NCI-H446 treated with DMSO at 0.1 percent for 48 hours (cell line): ENCODE measurements at places on chromosomes 5 and 9.
A peak's percentile ranks its signal among the peaks of the same experiment; 100 is the strongest.

DNA sequence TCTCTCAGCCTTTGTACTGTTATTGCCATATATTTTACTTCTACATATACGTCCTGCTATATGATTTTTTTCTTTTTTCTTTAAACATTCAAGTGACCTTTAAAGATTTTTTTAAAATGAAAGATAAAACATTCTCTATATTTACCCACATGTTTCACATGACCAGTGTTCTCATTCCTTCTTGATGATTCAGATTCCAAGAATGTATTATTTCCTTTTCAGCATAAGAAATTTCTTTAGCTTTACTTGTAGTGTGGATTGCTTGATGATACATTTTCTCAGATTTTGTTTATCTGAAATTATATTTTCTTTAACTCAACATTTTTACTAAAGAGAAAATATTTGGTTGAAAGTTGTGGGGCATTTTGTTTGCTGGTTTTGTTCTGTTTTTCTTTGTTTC, 792.1 kb downstream of the BRINP1 start:
- no peak for DNase-seq

- no peak for DNase-seq
Observed at GRCh38 chr5:52419357-52419756, 368.4 kb upstream of the ITGA1 start.

- no peak for DNase-seq
Observed at GRCh38 chr5:18652404-18653215, 1018.4 kb downstream of the TAF11L14 start.

- peak; percentile 47 for DNase-seq
Observed at GRCh38 chr9:16191691-16192402, 639.0 kb downstream of the CCDC171 start.

GRCh38 chr9:89883401-89884341, 278.9 kb downstream of the GADD45G start:
- no peak for DNase-seq

DNA sequence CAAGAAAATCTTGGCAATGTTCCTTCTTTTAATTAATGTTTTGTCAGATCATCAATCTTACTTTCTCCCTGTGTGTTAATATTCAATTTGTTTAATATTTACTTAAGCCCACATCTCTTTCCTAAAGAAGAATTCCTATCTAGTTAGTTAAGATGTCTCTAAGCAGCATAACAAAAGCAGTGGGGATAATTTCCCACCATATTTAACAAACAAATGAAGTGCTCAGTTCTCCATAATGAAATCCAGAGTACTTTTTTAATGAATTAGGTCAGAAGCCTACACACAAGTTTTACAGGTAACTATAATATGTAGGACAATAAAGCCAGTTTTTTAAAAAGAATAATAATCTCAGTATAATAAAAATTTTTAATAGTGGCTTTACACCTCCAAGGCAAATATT, 1918.8 kb downstream of the EFNA5 start:
- peak; percentile 75 for DNase-seq

DNA sequence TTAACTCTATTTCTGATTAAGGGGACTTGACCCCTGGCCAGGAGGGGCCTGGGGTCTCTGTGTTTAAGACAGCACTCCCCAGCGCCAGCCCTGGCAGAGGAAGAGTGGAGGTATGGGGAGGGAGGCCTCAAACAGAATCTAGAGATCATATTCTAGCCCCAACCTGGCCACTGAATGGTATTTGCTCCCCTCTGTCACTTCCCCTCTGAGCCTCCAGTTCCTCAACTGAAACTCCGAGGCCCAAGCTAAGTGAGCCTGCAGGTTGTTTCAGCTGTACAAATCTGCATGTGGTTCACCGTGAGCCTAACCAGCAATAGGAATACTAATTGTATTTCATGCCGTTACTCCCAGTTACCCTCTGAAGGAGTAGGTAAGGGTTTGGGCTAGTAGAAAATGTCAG, 36.0 kb downstream of the ANP32B start:
- DNase-seq = no peak

DNA sequence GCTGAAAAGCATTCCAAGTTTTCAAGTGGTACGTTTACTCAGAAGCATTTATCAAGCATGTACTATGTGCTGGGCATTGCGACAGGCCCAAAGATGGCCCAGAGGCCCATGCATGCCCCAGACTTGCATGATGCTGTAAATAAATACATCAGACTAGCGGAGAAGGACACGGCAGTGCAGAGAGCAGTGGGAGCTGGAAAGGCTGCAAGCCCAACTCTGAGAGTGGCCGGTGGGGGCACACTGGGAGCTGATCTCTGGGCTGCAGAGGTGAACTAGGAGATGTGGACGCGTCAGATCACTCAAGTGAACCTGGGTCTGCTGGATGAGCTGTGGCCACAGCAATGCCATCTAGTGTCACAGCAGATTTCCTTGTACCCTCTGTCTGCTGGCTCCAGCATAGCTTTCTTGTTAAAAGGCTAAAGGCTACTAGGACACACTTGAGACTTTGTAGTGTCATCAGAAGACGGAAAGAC, 246.9 kb downstream of the FANCC start:
- DNase-seq = no peak

DNA sequence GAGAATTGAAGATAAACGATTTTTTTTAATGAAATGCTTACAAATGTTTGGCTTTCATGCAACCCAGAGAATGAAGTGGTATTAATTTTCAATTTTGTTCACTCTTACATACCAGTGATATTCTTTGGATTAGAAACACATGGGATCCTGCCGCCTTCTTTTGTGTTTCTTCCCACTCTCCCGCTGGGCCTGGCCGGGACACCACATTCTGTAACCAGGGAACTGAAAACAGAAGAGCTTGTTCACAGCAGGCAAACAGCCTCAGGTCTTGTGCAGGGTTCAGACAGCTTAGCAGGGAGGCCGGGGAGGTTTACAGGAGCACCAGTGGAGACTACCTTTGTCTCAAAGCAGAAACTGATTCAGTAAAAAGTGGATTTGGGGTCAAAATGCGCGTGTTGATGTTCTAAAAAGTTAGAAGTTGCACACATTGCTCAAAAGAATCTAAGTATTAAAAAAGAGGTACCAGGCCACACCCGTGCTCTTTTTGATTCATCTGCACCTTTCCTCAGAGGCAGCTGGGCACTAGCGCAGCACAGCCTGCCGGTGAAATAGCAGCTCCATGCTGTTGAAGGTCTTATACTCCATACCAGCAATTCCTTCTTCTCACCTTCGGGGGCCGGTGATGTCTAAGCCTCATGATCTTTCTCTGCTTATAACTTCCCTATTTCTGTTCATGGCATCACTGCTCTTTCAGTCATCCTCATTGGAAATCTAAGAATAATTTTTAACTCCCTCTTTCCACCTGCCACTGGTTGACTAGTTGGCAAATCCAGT, 67.1 kb downstream of the GRAMD2B start:
- DNase-seq = no peak

- DNase-seq = no peak
Observed at GRCh38 chr5:31824869-31825517, 186.1 kb downstream of the PDZD2 start.

DNA sequence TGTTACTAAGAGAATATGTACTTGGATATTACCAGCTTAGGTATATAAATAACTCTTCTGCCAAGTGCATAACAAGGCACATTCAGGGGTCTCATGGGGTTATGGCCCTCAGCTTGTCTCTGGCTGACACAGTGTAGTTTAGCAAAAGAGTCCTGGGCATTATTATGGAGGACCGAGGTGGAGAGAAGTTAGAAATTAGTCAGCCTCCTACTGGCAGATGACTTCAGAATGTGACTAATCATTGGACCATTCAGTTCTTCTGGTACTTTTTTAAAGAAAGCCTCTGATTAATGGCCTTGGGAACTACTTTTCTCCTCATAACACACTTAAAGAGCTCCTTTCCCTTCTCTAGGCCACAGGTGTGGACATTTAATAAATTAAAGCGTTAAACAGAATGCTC, 178.9 kb downstream of the SH3GL2 start:
- DNase-seq = no peak

GRCh38 chr5:40678460-40679147, 1.1 kb upstream of the PTGER4 start:
- DNase-seq = no peak

DNA sequence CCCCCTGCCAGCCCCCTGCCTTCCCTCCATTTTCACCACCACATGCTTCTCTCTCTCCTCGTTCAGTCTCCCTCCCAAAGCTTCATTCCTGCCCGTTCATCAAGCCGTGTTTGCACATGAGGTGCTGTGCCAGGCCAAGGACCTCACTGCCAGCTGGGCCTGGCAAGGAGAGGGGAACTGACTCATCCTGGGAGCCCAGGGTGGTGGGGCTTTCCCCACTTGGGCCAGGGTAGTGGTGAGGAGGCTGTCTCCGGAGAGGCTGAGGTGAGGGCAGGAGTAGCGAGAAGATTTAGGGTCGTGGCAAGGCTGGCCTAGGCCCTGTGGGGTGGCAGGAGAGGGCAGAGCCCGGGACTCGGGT, 30.4 kb upstream of the NOTCH1 start:
- DNase-seq = peak; percentile 41

DNA sequence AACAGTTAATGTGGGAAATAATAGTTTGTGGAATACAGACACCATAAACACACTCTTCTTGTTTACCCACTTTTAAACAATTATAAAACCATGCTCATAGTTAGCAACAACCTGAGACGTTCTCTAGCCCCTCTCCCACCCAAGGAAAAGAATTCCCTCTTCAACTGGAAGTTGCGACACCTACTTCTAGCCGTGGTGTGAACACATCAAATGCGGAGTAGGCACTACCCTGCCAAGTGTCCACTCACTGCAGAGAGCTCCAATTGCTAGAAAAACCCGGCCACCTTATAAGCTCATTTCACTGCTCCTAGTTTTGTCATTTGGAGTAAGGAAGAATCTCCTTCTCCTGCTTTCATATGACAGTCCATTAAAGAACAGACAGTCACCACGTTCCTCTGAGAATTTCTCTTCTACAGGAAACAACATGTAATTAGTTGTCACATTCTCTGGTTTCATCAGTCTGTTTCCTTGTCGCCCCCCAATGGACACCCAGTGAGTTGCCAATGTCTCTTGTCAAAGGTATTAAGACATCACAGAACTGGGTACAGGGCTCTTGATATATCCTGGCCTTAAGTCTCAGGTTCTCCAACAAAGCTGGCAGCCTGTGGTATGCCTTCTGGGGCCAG, 47.3 kb downstream of the PRLR start:
- DNase-seq = peak; percentile 72

DNA sequence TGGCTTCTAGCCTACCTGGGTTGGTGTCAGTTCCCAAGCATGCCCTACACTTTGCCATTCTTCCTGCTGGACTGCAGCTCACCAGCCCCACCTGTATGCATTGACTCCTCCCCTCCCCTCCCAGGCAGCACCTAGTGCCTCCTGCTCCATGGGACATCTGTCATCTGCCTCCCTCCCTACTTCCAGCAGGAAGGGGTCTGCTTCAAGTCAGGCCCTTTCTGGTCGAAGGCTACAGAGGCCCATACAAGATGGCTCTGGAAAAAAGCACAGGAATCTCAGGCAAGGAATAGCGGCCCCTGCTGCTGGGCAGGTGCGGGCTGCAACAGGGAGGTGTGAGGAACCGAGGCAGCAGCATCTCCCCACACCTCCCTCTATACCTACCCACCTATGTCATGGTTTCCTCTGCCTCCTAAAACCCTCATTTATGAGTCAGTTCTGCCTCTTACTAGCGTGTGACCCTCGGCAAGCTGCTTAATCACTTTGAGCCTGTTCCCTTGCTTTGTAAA, 19.7 kb downstream of the WWC1 start:
- DNase-seq = no peak

DNA sequence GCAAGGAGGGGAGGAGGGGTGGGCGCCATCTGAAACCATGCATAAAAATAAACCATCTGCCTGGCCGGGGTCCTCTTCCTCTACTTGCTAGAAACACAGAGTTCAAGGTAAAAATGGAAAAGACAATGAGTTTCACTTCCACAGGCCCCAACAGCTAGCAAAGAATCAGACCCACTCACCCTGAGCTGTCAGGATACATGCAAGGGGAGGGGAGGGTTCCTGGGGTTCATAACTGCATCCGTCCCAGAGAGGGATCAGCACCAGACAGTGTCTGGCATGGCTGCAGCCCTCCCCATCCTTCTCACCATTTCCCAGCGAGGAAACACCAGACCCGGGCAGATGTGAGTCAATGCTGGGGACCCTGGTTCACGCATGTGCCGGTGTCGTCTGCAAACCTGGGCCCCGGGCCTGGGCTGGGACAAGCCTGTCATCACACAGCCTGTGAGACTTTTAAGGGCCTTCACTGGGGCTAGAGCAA, 55.4 kb downstream of the SEMA4D start:
- no peak for DNase-seq

GRCh38 chr9:93081931-93082330, 14.1 kb upstream of the CARD19 start:
- no peak for DNase-seq

GRCh38 chr9:111276431-111277128, 53.4 kb downstream of the OR2K2 start:
- no peak for DNase-seq
